ENCODE measurements at places on chromosomes 16 and 17. TPM values are rescaled to one million over a fixed set of nuclear protein-coding genes. Genes with fewer than 3 reads are reported as not detected.

The KRT40 gene
- not detected for total RNA-seq

The TBKBP1 gene
- 22.9 TPM for total RNA-seq

The MYO1C gene
- total RNA-seq, result 75.5 TPM

The SCARF1 gene
- 1.1 TPM for total RNA-seq

- H3K4me3 ChIP-seq, result no peak overlapping the region
- peak overlapping the region; percentile 92 for H3K27ac ChIP-seq
- DNase-seq, result peak; percentile 80
- H3K27me3 ChIP-seq, result no peaks in the 10 kb centered on the region
Measured at GRCh38 chr16:73329358-73330286, 281.7 kb upstream of the ZFHX3 start.

DNA sequence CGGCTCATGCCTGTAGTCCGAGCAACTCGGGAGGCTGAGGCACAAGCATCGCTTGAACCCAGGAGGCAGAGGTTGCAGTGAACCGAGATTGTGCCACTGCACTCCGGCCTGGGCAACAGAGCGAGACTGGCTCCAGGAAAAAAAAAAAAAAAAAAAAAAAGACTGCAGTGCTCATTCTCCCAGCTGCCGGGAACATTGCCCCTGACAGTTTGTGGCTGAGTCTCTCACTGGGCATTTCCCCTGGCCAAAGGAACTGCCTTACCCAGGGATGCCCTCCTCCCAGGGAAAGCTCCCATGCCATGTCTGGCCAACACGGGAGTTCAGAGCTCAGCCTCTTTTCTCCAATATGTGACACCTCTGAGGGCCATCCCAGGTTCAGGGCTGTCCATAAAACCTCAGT lies 21.3 kb upstream of the USP10 start:
- DNase-seq, result no peak
- no peak overlapping the region for H3K4me3 ChIP-seq
- no peak overlapping the region for H3K27ac ChIP-seq
- no peaks in the 10 kb centered on the region for H3K27me3 ChIP-seq

DNA sequence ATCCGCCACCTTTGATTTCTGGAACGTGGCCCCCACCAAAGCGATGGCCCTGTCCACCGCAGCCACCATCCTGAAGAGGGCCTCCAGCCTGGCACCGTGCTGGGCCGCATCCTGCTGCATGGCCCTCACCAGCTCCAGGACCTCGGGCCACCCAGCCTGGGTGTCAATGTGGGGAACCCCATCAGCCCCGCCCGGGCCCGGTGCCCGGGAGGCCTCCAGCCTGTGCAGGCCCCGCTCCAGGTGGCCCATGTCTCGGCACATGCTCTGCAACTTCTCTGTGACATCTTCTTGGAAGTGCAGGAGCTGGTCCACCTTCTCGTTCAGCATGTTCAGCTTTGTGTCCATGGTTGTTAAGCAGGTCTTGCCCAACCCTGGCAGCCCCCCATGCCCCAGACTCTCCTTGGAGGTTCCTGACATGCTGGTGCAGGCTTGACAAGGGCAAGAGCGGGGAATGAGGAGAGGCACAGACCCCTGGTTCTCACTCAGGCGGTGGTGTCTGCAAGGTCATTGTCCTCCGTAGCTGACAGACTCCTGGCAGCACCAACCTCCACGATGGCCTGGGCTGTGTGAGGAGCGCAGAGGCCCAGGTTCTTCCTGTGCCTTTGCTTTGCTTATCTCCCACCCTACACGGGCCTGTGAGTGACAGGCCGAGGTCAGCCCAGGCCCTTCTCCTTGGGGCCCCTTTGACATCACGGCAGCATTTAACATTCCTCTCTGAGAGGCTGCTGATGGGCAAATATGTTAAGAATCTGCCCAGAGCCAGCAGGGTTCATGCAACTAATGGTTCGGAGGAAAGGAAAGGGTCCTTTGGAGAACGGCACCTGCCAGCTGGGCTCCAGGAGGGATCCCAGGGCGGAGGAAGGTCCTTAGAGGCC lies at the start of gene MYLK3:
MYLK3 (minus strand) TSS at position 568 of the 875 bp plus-strand sequence; CDS start at position 417, 151 bp downstream.
- no peaks in the 10 kb centered on the region for H3K27me3 ChIP-seq
- H3K36me3 ChIP-seq, result no peaks in the 10 kb centered on the region
- H3K4me3 ChIP-seq, result no peak within 1 kb of the TSS
- H3K27ac ChIP-seq, result peak within 1 kb of the TSS; percentile 52
- peak; percentile 91 for DNase-seq

GRCh38 chr17:77297693-77298666 lies 157.2 kb downstream of the SEC14L1 start:
- DNase-seq, result no peak
- no peaks in the 10 kb centered on the region for H3K36me3 ChIP-seq
- no peak overlapping the region for H3K27ac ChIP-seq
- H3K4me3 ChIP-seq, result no peak overlapping the region
- H3K4me1 ChIP-seq, result peaks cover 2% of the 10 kb centered on the region

DNA sequence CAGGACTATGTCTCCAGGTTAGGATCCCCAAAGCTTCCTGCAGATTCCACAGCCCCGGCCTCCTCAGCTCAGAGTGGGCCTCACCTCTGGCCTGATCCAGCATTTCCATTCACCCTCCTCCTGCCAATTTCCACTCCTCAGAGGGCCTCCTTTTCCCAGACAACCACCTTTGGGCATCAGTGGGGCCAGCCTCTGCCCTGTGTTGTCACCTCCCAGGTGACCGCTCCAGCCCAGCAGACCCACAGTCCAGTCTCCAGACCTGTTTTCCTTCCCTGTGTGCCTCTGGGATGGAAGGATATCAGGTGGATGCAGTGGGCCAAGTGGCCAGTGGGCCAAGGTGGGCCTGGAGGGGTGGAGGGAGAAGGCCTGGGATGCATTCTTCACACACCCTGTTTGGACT lies 32.7 kb downstream of the B9D1 start:
- no peaks in the 10 kb centered on the region for H3K27me3 ChIP-seq
- H3K4me3 ChIP-seq, result no peak overlapping the region
- DNase-seq, result no peak
- no peaks in the 10 kb centered on the region for H3K4me1 ChIP-seq
- H3K27ac ChIP-seq, result no peak overlapping the region

DNA sequence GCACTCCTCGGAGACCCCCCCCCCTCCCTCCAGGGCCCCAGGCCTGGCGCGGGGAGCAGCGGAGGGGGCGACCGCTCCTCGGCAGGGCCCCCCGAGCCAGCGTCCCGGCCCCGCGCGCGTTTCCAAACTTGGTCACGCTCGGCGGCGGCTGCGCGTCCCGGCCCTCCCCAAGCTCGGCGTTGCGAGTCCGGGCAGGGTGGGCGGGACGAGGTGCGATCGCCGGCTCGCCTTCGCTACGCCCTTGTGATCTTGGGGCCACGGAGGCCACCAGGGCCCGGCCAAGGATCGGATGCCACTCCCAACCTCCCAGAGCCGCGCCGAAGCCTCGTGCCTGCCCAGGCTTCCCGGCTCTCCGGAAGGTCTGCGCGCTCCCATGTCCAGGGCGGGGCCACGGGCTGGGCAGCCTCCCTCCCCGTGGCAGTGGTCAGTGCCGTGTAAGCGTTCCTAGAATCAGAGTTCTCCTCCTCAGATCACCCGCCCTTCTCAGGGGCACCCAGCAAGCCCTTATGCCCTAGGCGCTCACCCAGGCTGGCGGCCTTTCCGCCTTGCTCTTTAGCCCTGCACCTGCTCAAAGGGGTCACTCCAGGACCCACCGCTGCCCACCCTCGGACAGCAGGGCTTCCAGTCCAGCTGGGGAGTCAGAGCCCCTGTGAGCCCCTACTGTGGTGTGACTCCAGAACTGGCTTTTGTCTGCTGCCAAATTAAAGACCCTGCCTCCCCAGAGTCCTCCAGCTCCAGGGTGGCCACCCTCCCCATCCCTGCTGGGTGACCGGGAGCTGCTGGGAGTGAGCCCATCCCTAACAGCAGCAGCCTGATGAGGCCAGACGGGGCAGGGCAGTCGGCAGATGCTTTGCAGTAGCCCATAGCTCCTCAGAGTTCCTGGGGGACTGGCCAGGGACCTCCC lies 12.2 kb upstream of the MRPS23 start:
- DNase-seq, result peak; percentile 85
- peak overlapping the region; percentile 79 for H3K4me3 ChIP-seq
- peaks cover 13% of the 10 kb centered on the region for H3K4me1 ChIP-seq
- H3K36me3 ChIP-seq, result peaks cover 4% of the 10 kb centered on the region
- no peak overlapping the region for H3K27ac ChIP-seq
- no peaks in the 10 kb centered on the region for H3K27me3 ChIP-seq

- peaks cover 24% of the 10 kb centered on the region for H3K36me3 ChIP-seq
- no peaks in the 10 kb centered on the region for H3K27me3 ChIP-seq
- no peak overlapping the region for H3K4me3 ChIP-seq
- no peak overlapping the region for H3K27ac ChIP-seq
- no peak for DNase-seq
- peaks cover 7% of the 10 kb centered on the region for H3K4me1 ChIP-seq
Measured at GRCh38 chr16:10964891-10965326, 20.5 kb downstream of the CLEC16A start.

- H3K4me3 ChIP-seq, result no peak overlapping the region
- peaks cover 6% of the 10 kb centered on the region for H3K36me3 ChIP-seq
- no peak for DNase-seq
- H3K27me3 ChIP-seq, result no peaks in the 10 kb centered on the region
Measured at GRCh38 chr16:87376660-87377059, 6.9 kb downstream of the FBXO31 start.

DNA sequence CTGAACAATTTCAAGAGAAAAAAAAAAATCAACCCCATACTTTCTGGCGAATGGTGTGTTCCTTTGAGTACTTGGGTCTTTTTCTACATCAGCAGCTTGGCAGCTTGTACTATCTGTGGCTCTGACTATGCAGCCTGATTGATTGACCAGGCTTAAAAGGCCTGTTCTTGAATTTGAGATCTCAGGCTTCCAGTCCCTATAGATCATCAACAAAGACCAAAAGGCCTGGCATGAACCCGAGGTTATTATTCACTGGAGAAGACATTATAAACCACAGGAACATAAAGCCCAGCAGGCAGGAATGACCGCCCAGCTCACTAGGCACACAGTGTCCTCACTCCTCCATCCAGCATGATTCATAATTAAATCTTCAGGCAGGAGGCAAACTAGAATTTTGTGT lies 32.1 kb upstream of the CDH3 start:
- H3K27me3 ChIP-seq, result no peaks in the 10 kb centered on the region
- no peaks in the 10 kb centered on the region for H3K4me1 ChIP-seq
- no peak overlapping the region for H3K27ac ChIP-seq
- H3K4me3 ChIP-seq, result no peak overlapping the region
- no peak for DNase-seq
- H3K36me3 ChIP-seq, result no peaks in the 10 kb centered on the region

DNA sequence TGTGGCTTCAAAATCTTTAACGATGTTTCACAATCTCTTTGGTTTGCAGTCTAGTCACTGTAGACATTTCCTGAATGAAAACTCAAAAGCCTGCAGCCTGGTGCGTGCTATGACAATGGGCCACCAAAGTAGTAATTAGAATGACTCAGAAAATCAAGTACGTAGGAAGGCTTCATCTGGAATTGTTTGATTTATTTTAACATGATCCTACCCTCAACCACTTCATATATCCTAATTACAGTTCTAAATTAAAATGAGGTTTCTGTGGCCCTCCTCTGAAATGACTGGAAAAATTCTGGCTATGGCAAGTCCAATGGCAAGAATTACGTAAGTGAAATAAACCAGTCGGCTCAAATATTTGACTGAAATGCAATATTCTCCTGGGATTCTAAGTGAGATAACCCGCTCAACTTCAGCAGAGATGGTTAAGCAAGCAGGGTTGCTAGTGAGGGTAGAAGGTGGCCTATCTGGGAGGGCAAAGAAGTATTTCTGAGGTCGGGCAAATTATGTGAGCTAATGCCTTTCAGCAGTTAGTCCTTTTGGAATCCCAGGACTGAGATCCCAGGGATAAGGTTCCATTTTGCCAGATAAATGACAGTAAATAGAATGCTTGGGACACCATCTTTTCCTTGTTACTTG lies 145.6 kb upstream of the MYOCD start:
- no peaks in the 10 kb centered on the region for H3K4me1 ChIP-seq
- H3K27me3 ChIP-seq, result no peaks in the 10 kb centered on the region
- H3K27ac ChIP-seq, result no peak overlapping the region
- H3K4me3 ChIP-seq, result no peak overlapping the region
- H3K36me3 ChIP-seq, result no peaks in the 10 kb centered on the region
- DNase-seq, result no peak

DNA sequence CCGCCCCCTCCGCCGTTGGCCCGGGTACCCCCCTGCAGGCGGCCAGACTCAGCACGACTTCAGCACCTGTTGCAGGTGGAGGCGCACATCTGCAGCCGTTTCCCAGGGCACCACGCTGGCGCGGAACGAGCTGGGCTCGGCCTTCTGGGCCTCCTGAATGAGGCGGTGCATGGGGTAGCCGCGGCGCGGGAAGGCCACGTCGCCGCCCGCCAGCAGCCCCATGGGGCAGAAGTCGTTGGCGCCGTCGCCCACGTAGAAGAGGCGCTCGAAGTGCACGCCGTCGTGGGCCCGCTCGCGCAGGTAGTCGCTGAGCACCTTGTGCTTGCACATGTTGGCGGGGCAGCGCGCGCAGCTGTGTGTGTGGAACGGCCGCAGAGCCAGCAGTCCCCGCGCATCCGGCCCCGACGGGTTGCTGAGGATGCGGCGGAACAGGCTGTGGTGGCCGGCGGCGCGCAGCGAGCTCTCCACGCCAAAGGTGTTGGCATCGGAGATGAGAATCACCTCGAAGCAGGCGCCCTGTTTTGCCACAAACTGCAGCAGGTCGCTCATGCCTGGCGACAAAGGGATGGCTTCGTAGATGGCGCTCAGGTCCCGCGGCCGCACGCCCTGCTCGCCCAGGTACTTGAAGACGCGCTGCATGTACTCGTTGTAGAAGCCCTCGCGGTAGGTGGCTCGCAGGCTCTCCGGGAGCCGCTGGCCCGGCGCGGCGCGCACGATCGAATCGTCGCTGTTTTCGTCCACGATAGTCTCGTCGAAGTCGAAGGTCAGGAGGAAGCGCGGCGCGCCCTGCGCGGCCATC lies 6.2 kb downstream of the PHOSPHO1 start:
- peak overlapping the region; percentile 24 for H3K4me3 ChIP-seq
- DNase-seq, result peak; percentile 92
- H3K27me3 ChIP-seq, result peaks cover 59% of the 10 kb centered on the region
- H3K4me1 ChIP-seq, result peaks cover 8% of the 10 kb centered on the region

GRCh38 chr16:19980632-19981265 lies 92.9 kb downstream of the GPR139 start:
- no peak overlapping the region for H3K4me3 ChIP-seq
- H3K27ac ChIP-seq, result no peak overlapping the region
- no peaks in the 10 kb centered on the region for H3K4me1 ChIP-seq
- DNase-seq, result peak; percentile 74
- H3K36me3 ChIP-seq, result no peaks in the 10 kb centered on the region

DNA sequence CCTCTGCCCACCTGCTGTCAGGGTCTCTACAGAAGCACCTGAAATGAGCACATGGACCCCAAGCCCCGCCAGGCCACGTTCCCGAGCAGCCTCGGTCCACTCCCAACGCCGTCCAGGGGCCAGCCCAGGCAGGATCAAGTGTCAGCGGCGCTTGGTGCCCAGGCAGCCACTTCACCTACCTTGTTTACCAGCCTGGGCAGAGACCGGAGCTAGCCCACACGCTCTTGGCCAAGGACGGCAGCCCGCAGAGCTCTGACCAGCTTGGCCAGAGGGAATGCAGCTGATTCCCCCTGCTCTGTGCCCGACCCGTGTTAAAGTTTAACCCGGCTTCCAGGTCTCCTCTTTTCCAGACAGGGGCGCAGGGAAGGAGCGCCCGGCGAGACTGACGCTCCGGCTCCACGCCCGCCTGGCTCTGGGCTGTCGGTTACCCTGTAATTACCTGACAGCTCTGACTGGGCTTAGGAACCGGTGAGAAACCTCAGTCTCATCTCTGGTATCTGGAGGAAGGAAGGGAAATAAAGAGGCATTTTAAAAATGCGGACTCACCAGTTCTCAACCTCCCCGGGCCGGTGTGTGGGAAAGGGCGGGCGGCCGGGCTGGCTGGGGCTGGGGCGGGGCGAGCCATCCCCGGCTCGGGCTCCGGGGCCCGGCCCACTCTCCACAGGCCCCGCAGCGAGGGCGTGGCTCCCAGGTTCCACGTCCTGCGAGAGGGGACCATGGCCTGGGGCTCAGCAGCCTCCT lies 4.6 kb downstream of the KIFC3 start:
- no peak overlapping the region for H3K27ac ChIP-seq
- H3K4me1 ChIP-seq, result peaks cover 28% of the 10 kb centered on the region
- H3K27me3 ChIP-seq, result no peaks in the 10 kb centered on the region
- H3K4me3 ChIP-seq, result no peak overlapping the region
- DNase-seq, result peak; percentile 90

All from endodermal cell (in vitro differentiated cells).